Amygdala (tissue), 56 donors: ENCODE measurements at places on chromosomes 13 and 19.

DNA sequence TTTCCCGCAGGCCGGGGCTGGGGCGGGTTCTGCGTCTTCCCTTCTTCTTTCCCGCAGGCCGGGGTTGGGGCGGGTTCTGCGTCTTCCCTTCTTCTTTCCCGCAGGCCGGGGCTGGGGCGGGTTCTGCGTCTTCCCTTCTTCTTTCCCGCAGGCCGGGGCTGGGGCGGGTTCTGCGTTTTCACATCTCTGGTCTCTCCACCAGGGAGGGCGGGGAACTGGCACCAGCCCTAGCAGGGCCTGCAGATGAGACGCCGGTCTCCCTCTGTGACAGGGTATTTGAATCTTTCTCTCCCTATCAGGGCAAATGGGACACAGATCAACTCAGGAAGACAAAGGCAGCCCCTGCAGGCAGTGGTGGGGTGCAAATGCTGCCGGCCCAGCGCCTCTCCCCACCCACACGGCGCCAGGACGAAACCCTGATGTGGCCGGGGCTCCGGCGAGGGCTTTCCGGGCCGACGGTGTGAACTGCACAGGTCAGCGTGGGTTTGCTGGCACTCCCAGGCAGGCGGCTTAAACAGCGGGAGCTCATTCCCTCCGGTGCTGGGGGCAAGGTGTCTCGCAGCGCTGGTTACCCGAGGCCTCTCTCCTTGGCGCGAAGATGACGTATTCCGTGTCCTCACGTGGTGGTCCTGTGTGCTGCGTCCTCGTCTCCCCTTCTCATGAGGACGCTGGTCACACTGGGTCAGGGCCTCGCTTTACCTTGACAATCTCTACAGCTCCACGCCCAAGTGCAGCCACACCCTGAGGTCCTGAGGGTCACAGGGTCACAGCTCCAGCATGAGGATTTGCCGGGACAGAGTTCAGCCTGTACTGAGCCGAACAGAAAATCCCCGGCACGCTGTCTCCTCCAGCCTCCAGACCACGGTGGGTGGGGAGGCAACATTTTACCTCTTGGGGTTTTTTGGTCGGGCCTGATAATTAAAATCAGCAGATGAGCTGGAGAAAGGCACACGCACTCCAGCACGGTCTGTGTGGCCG lies 717 bp upstream of the C13orf46 start:
- DNase-seq: no peak

- DNase-seq: no peak
These were observed 4.1 kb downstream of the C1QTNF9 start for GRCh38 chr13:24313439-24313838.

DNA sequence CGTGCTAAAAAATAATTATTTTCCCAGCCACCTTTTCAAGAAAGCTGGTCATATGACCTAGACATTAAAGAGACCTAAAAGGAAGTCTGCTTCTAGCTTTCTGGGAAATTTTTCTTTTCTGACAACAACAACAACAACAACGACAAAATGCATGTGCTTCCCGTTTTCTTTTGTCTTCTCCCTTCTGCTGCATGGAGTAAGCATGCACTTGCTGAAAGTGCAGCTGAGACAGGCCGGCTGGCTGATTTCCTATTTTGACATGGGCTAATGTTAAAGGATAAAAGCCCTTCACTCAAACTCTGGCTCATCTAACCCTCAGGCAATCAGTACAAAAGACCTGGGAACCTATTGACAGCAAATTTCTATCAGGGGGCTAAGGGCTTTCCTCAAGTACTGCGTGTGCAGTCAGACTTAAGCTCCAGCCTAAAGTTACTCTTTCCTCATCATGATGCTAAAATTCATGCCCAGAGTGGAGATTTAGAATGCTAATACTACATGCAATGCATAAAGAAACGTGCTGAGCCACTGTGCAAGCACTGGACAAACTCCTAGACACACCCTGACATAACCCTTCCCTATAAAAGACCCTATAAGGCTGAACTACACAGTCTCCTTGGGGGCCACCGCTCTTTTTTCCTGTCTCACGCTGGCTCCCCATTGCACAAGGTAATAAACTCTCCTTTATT lies 811.1 kb downstream of the UQCRFS1 start:
- DNase-seq: no peak

DNA sequence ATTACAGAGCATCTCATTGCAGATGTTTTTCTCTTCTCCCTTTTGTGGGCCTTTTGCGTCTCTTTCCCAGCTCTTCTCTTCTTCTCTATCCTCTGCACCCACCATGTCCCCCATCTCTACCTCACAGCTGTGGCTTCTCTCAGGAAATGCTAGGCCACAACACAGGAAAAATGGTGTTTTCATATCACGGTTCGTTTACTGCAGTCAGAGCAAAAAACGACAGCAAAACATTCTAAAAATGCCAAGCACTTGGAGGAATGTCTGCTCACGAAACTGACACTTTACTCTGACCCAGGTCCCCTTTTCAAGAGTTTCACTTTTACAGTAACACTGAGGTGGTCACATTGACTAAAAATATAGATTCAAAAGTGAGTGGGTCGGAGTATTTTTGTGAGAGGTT lies 152.2 kb downstream of the DCT start:
- no peak for DNase-seq

DNA sequence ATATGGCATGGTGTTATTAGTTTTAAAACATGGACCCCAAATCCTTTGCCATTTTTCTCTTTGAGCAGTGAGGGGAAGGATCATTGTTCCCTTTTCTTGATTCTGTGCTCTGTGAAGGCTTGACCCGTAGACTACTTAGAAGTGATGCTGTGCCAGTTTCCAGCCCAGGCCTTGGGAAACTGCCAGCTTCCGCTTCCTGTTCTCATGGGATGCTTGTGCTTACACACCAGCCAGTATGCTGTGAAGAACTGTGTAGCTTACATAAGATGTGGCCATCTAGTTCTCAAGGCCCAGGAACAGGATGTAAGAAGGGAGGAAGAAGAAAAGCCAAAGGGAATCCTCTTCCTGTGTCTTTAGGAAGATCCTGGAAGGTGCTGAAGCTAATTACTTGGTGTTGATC lies 180.9 kb downstream of the PCCA start:
- peak; percentile 20 for DNase-seq

DNA sequence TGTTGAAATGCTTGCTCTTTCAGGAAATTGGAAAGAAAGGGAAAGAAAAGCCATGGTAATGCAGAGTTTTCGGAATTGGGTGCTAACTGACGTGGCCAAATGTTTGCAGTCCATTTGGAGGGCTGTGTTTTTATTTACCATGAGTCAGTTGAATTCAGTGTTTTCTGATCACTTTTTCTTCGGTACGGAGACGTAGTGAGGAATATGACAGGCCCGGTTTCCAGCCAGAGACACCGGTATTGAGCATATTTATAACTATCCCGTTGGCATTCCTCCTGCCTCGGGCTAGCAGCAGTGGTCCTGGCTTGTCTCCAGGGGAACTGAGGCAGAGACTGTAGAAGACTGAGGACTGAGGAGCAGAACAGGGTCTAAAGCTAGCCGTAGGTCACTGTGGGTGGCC lies 1.0 kb downstream of the CDC16 start:
- DNase-seq: no peak

- no peak for DNase-seq
These were observed 17.7 kb upstream of the HIF3A start for GRCh38 chr19:46279177-46279576.

- no peak for DNase-seq
These were observed 17.6 kb downstream of the ELL start for GRCh38 chr19:18503971-18504885.

GRCh38 chr19:57850553-57851017 lies 926 bp downstream of the ZNF587 start:
- DNase-seq: no peak
